ENCODE measurements at places on chromosomes 6 and 20.

DNA sequence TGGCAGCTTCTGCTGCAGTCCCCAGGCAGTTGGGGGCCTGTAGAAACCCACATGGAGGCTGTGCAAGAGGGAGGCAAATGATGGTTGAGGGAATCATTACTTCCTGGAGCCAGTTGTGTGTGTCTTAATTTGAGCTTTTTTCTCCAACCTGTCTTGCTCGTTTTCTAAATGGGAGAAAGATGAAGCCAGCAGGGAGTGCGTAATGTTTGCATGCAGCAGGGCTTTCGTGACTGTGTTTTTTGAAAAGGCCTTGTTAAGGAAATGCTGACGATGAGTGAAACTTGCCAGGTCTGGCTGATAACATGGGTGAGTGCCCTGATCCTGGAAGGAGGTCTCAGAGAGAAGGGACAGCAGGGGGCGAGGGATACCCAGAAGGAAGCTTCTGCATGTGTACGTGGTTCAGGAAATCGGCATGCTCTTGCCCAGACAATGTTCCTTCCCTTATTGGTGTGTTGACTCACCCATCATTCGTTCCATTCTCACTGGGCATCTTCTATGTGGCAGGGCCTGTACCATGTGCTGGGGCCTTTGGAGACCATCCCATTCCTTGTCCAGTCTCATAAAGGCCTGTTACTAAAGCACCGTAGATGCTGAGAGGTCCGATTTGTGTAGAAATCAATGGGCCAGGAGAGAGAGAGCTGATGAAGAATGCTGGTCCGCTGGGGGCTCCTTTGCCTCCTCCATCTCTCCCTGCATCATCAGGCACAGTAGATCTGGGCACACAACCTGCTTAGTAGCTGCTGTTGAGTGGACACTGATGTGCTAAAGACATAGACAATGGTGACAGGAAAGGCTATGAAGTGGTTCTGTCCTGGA lies 27.4 kb downstream of the GLP1R start:
- DNase-seq, result peak; percentile 16

DNA sequence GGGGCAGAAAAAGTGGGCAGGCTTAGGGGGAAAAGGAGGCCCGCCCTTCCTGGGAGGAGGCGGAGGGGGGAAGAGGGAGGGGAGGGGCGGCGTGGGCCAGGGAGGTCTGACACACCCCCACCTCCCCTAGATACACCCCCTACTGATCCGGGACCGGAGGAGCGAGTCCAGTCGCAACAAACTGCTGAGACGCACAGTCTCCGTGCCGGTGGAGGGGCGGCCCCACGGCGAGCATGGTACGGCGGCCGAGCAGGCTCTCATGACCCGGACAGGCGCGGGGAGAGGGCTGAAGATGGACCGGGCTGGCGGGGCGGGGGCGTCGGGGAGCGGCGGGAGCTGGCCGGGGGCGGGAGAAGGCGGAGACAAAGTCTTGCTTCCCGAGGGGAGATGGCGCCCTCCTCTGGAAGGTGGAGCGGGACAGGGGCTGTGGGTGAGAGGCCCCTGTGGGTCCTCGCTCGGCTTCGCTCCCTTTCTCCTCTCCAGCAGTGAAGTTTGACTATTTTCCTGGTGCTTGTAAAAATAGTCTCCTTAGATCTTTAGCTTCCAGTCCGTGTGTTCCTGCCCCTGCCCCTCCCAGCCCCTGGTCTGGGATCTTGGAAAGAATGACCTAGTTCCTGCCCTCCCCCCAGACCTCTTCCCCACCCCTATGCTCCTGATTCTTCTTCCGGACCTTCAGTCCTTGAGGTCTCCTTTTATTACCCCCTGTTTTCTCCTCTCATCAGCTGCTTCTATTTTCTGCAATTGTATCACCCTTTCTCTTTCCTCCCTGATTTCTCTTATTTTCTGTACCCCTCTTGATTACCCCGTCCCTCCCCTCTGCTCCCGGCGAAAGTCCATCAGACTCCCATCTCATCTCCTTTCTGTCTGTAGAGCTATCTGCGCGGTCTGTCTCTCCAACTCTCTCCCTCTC lies 6.1 kb downstream of the SYNGAP1 start:
- peak; percentile 90 for DNase-seq

DNA sequence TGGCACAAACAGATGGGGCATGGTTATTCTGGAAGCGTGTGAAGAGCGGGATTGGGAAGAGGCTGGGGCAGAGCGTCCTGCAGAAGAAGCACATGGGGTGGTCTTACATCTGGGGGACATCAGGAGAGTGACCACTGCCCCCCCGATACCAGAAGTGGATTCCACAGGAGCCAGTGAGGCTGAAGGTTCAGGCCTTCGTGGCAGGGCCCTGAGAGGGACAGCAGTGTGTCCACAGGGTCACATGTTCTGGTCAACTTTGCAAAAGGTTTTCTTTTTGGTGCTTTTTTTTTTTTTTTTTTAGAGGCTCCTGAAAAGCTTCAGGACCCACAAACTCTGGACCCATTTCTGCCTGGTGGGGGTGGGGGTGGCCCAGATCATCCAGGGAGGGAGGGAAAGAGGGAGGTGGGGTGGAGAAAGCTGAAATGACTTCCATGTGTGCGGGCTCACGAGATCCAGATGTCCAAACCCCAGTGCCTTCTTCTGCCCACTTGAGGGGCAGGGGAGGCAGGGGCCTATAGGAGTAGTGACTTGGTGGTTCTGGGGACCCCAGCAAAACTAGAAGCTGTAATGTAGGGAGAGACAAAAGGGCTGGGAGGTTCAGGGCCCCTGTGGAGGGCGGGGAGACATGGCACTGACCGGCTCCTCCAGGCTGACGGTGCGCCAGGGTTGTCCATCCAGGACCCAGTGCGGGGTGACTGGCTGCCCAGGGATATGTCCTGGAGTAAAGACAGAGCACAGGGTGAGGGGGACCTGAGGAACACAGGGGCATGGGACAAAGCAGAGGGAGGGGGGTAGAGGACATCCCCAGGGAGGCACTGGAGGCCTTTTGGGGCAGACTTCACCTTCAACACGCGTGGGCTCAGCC lies 2.7 kb downstream of the ADAM33 start:
- DNase-seq, result no peak

DNA sequence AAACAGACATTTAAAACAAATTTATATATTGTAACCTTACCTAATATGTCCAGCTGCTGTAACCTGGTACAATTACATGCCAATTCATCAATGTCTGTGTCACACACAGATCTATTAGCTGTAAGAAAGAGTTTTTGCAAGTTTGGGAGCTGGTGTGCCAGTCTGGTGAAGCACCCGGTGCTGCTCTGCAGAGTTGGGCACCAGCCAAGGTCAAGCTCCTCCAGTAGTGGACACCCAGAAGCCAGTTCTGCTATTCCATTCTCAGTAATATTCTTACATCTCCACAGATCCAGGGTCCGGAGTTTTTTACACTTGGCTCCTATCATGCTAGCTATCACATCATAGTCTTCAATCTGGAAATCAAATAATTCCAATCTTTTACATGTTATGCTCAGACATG lies 41.0 kb downstream of the POU3F2 start:
- no peak for DNase-seq

DNA sequence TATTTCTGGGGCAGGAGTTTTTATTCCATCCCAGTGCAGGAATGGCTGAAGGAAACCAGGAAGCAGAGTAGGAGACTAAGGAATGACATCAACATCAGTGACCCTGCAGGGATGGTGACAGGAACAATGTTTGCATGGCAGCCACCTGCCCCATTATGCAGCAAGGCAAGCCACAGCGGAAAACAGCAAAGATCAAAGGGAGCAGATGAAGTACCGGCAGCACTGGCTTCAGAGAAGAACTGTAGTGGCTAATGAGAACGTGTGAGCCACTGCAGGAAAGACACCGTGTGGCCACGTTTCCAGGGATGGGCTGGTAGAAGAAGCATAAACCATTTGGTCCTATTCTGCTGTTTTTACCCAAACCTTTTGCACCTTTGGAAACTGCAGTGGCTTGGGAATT lies 52.9 kb upstream of the TAB2 start:
- DNase-seq, result no peak

- peak; percentile 22 for DNase-seq
Measured at GRCh38 chr6:93418033-93418407, 1.3 kb downstream of the EPHA7 start.

DNA sequence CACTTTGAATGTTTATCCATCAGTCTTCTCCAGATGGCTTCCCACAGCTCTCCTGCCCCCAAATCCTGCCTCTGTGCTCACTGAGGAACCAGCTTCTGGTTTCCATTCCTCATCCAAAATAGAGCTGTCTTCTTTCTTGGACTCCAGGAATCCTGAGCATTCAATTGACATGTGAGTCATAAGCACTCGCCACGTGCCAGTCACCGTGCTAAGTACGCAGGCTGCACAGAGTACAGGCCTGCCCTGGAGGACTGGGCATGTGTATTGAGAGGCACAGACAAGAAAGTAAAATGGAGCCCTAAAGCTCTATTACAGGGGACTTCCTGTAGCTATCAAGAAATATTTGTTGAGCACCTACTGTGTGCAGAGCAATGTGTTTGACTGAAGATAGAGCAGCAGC lies 39.7 kb upstream of the LRFN2 start:
- no peak for DNase-seq

GRCh38 chr20:13659288-13659687 lies 20.6 kb upstream of the TASP1 start:
- DNase-seq, result peak; percentile 37

- no peak for DNase-seq
Measured at GRCh38 chr20:60341062-60341461, 382.8 kb downstream of the CDH26 start.

DNA sequence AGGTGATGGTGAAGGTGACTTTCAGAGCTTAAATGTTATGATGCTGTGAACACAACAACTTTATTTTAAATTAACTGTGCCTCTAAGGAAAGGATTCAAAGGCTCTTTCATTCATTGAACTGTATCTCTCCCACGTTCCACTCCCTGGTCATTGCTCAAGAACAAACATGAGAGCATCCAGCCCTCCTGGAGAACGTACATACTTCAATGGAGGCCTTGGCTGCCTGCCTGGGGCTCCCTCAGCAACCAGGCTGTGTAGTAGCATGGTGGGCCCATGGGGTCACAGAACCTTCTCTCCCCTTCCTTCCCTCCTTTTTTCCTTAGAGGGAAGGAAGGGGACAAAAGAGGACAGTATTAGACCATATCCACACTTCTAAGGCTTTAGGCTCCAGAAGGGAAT lies 234.3 kb downstream of the CDC5L start:
- DNase-seq, result no peak

- no peak for DNase-seq
Measured at GRCh38 chr6:47371139-47371869, 61.6 kb upstream of the TNFRSF21 start.

- DNase-seq, result no peak
Measured at GRCh38 chr20:10200330-10200729, 18.3 kb upstream of the SNAP25 start.

DNA sequence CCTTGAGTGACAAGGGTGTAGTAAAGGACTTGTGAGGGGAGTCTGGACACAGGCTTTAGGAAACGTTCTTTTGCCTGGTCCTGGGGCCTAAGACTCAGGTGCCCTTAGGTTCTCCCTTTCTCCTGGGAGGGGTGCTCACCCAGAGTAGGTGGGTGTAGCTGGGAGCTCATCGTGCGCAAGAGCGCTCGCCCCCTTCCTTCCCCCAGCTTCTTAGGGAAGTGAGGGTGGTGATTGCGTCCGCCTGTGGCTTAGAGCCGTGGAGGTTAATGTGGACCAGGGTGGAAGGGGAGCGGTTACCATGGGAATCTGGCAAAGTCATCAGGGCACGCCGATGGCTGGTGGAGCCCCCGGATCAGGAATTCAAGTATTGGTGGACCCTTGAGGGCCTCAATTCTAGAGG lies 3.3 kb upstream of the AARS2 start:
- no peak for DNase-seq

DNA sequence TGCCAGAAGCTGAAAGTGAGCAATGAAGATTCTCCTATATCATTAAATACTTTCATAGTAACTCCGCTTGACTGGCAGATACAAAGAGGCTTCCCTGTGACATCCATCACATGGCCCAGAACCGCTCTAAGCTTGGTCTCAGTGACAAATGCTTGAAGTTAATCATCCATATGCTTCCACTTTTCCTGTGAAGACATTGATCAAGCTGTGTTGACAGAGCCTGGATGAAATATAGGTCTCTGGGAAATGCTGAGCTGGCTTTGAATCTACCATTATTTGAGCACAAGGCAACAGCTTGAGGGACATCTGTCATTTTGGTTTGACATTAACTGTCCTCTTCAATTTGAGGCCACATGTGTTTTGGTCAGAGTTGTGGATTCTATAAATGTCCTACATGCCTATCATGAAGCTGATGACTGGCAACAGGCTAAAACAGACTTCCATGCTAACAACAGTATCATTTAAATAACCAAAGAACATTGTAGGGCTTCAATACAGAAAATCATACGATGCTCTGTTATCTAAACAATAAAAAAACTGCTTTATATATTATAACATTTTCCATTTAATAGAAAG lies 402.2 kb upstream of the IRAK1BP1 start:
- no peak for DNase-seq

Measured in GM13976 (cell line).